ENCODE measurements at places on chromosomes 7 and 10.

DNA sequence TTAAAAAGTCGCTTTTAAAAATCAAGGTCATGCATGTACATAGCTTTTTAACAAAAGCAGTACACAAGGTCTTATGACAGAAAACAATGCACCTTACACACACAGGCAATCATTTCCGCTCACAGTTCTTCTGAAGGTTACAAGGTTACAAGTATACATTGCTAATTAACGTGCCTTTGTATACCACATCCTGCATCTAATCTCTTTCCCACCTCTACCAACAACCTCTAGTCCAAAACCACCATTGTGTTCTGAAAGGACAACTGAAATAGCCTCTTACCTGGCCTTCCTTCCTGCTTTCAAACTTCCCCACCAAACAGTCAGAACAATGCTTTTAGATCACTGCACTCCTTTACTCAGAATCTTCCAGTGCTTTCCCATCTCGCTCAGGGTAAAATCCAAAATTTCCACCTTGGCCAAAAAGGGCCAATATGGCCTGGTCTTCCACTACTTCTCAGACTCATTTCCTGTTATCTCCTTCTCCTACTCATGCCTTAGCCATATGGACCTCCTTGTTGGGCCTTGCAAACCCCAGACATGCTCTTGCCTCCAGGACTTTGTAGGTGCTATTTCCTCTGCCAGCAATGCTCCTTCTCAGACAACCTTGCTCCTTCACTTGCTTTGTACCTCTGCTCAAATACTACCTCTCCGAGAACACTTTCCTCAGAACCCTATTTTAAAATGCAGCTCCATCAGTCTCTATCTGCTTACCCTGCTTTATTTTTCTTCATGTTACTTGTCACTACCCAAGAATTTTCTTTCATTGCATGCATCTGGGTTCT, 205.4 kb downstream of the DNAJC1 start:
- DNase-seq = no peak

GRCh38 chr7:15765753-15766152, 79.3 kb upstream of the MEOX2 start:
- DNase-seq = no peak

- DNase-seq = no peak
Measured at GRCh38 chr10:119575991-119576390, 20.8 kb downstream of the TIAL1 start.

GRCh38 chr7:133931053-133931452, 196.1 kb upstream of the LRGUK start:
- DNase-seq = no peak

GRCh38 chr7:74271742-74272141, 17.5 kb upstream of the CLIP2 start:
- DNase-seq = no peak

- no peak for DNase-seq
Measured at GRCh38 chr7:91869661-91870060, 10.8 kb downstream of the MTERF1 start.

- no peak for DNase-seq
Measured at GRCh38 chr7:43700059-43700501, 29.2 kb downstream of the COA1 start.

DNA sequence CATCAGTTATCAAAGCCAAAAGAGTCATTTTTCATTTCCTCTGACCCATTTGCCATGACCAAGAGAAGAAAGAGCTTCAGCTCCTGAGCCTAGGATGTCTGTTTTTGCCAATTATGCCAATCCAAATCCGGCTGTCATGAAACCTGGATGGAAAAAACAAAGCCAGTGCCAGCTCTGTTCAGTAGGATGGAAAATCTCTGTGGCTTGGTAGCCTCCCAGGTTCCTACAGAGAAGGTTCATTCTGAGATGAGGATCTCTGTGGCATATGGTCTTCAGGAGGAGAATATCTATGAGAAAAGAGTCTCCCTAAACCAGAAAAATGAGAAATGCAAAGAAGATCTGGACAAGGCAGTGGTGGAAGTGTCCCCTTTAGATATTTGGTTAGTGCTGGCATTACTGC, 475.4 kb downstream of the CNTNAP2 start:
- DNase-seq = no peak

- DNase-seq = no peak
Measured at GRCh38 chr7:156614434-156615264, 25.9 kb upstream of the RNF32 start.

DNA sequence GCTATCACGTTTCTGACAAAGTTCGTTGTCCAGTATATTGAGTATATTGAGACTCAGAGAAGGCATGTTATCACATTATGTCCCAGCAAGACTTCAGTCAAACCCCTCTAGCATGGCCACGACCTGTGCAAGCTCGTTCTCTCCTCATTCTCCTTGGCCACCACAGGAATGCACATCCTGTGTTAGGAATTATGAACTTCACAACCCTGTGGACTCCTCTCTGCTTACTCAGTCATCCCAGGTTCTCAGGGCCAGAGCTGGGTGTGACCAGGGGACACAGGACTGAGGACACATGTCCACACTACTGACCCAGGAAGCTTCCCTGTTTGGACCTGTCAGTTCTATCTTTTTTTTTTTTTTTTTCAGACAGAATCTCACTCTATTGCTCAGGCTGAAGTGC, 4.4 kb downstream of the SH2D4B start:
- no peak for DNase-seq

DNA sequence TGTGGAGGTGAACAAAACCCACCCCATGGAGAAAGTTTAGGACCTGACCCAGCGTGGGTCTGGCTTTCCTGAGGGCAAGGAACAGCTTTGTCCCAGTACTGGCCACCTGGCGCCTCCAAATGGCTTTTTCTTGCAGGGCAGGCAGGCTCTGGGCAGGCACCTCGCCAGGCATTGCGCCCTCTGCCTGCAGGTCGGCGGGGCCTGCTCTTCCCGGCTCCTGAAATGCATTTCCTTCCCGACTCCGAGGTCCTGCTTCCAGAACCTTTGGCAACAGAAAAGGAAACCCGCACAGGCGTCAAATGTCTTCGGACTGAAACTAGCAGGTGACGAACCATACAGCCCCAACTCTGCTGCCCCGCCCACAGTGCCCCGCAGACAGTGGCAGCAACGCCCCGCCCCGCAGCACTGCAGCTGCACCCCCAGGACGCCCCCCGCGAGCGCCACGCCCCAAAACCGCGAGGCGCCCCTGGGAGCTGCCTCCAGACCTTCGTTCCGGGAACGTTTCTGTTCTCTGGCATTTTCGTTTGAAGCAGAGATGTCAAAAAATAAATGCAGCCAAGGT, 65.5 kb downstream of the C10orf143 start:
- DNase-seq = no peak

DNA sequence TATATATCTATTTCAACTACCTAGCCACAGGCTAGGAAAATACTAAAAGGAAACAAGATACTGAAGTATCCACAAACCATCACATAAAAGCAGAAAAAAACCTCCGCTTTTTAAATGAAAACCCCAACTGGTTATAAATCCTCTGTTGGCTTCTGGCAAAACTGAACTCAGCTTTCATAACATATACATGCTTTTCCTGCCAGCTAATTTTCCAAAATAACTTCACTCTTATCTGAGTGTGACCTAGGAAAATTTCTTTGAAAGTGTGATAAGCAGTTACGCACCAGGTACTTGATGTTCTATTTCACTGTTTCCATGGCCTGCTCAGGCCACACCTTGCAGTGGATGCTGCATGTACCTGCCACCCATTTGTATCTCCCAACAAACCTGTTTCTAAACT, 11.8 kb downstream of the FAM3C start:
- no peak for DNase-seq

- DNase-seq = no peak
Measured at GRCh38 chr7:45681596-45682357, 107.6 kb downstream of the ADCY1 start.

- DNase-seq = no peak
Measured at GRCh38 chr10:110803830-110804338, 67.8 kb upstream of the PDCD4 start.

- DNase-seq = no peak
Measured at GRCh38 chr10:78184851-78185692, 151.4 kb downstream of the RPS24 start.

- DNase-seq = no peak
Measured at GRCh38 chr7:37738321-37738720, 54.8 kb downstream of the GPR141 start.

GRCh38 chr7:44173911-44174693, 15.1 kb downstream of the GCK start:
- no peak for DNase-seq

GRCh38 chr10:3911713-3912442, 126.9 kb upstream of the KLF6 start:
- DNase-seq = no peak

- no peak for DNase-seq
Measured at GRCh38 chr10:96794836-96795733, 37.0 kb upstream of the LCOR start.

DNA sequence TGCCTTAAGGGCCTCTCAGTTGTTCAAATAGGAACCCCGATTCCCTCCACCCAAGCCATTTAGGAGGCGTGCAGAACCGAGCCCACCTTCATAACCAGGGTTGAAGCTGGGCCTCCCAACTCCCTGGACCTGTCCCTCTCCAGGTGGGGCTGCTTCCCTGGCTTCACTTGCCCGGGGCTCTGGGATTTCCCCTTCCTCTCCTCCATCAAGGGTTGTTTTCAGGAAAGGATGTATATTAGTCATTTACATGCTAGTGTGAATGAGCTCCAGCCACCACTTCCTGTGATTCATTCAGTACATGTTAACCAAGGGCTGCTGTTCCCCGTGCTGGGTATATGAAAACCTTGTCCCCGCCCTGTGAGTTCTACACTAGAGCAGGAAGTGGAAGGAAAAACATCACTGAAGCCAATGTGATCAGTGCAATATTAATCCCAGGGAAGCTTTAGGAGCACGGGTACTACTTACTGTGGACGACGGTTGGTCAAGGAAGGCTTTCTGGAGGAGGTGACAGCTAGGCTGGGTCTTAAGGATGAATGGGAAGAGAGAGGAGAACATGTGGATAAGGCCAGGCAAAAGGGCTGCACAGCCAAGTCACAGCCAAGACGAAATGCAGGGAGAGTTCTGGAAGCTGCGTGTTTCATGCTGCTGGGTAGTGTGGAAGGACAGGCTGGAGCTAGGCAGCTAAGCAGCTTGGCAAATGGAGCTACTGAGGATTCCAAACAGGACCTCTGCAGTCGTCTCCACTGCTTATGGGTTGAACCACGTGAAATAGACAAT, 150.1 kb upstream of the SHH start:
- no peak for DNase-seq

DNA sequence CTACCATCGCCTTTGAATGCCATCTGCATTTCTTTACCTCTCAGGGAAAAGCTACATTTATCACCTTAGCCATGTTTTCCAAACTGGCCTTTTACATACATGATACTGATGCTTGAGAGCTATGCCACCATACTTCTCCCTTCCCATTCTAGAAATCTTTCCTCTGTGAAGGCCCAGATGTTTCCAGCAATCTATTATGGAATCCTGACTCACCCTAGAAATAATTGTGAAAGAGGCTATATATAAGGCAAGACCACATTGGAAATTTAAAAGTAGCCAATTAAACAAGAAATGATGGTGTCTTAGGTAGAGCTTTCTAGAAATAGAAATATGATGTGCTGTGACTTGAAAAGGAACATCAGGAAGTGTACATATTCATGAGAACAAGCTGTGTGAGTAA, 389.7 kb downstream of the INHBA start:
- no peak for DNase-seq

DNA sequence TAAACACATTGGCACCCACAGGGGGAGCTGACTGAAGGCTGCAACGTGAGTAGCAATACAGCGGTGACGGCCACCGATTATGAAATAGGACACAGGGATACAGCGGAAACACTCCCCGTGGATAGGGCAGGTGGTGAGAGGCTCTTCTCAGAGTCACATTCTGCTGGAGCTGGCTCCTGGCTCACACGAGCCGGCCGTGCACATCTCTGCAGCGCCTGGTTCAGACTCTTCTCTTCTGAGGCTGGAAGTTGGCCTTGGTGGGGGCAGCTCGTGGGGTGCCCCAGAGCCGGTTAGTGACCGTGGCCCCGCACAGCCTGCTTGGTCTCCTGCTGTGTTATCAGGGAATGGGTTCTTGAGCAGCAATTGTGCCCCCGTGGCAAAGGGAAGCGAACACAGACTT, 61.3 kb upstream of the EN2 start:
- no peak for DNase-seq

DNA sequence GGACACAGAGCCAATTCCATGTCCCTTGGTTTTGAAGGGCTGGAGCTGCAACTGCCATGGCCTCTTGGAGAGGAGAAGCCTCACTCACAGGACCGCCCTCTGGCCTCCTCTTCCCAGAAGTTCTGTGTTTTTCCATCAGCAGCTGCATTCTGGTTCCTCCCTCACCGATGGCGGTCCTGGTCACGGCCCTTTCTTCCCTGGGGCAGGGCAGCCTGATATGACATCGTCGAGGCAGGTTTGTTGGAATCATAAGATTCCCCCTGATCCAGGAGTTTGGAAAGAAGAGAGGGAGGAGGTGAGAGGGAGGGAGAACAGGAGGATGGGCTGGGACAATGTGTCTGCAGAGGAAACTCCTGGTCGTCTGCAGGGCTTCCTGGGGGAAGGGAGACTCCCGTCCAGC, 82.7 kb upstream of the PDZD8 start:
- no peak for DNase-seq

DNA sequence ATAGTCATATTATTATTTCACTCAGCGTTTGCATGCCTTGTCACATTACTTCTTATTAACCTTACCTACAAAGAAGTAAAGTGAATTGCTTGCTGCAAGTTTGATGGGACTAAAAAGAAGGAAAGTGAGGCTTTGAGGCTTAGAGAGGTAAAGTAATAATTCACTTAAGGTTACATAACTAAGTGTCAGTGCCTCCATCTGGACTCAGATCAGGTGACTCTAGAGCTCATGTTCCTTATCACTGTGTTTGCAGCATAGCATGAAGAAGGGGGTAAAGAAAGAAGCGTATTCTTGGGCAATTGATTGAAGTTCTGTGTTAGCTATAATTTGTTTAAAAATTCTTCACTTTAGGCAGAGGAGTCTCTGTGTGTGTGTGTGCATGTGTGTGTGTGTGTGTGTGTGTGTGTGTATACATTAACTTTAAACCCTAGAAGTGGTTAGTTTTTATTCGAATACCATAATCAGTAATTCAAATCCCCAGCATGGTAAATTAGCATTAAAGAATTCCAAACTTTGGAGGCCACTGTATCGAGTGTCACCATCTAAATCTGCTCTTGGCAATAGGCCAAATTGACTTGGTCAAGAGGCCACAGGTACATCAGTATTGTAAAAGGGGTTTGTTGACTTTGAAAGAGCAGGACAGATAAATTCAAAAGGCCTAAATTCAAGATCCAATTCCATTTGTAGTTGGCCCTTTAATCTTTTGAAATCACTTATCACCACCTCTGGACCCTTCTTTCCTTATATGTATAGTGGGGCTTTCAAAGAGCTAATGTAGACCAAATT, 2.2 kb upstream of the PON3 start:
- DNase-seq = no peak

GRCh38 chr10:114647545-114648138, 10.4 kb downstream of the ABLIM1 start:
- no peak for DNase-seq

Data from natural killer cell treated with Interleukin-12 subunit alpha and Interleukin-12 subunit beta and Interleukin-15 and Interleukin-18, amount 100 ng/mL, for 72 hours (primary cell).